ENCODE measurements at places on chromosomes 13 and 19.

DNA sequence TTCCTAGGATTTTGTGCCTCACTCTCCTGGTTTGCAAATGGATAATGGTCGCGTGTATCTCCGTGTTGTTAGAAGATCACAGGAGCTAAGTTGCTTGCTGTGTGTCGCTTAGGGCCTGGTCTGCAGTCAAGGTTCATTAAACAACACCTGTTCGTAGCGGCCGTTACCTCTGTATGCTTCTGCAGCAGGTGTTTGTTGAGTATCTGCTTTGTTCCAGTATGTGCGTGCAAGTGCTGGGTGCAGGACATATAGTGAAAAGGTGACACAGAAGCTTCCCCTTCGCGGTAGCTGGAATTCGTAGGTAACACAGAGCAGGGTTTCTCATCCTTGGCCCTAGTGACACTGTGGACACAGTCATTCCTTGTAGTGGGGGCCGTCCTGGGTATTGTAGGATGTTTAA, 5.4 kb downstream of the MED25 start:
- DNase-seq: no peak

- peak; percentile 100 for DNase-seq
Measured at GRCh38 chr19:7920519-7921301, 572 bp downstream of the SNAPC2 start.

- DNase-seq: peak; percentile 37
Measured at GRCh38 chr19:22595918-22596341, 38.2 kb upstream of the ZNF492 start.

DNA sequence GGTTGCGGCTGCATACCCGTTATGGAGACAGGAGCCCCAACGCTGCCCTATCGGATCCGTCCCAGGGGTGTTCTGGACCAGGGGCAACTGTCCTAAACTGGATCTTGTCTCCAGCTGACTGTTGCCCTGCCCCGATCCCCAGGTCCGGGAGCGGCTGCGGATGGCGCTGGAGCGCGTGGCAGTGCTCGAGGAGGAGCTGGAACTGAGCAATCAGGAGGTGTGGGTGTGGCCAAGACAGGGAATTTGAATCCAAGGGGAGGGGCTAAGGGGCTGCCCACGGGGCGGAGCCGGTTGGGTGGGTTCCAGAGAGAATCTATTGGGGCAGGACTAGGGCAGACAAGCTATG, 9.9 kb downstream of the PPFIA3 start:
- DNase-seq: no peak

DNA sequence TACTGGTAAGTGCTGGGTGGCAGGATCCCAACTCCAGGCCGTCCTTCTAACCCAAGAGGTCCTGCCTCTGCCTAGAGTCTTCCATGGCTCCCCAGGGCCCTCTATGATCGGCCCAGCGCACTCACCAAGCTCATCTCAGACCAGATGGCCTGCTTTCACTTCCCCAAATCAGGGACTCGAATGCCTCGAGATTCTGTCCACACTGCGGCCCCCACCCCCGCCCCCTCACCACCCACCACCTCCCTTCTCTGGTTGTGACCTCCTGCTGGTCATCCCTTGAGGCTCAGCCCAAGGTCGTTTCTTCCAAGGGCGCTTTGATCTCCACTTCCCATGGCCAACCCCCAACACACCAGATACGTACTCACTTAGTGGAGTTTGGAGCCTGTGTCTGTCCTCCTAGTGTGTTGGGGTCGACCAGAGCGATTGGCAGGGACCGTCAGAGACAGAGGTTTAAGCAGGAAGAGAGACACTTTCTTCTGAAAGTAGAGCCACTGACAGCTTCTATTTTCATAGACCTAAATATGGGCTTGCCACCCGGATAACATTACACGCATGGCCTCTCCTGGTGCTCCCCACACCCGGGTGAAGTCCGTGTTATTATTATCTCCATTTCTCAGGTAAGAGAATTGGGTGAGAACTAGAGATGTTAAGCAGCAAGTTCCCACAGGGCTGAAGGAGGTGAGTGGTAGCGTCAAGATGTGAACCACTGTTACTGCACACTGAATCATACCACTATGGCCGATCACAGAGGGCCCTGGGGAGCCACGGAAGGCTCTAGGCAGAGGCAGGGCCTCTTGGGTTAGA, at the start of gene FCER2:
Gene FCER2 (minus strand): TSS at position 478 of the 804 bp plus-strand sequence. CDS start 2,371 bp downstream, outside the sequence.
- no peak for DNase-seq

GRCh38 chr19:49057636-49058234, at the start of gene CGB7:
Gene CGB7, minus strand, starts transcription at chr19:49057749. Its CDS starts 2,374 bp downstream, at chr19:49055375.
- DNase-seq: peak; percentile 64

DNA sequence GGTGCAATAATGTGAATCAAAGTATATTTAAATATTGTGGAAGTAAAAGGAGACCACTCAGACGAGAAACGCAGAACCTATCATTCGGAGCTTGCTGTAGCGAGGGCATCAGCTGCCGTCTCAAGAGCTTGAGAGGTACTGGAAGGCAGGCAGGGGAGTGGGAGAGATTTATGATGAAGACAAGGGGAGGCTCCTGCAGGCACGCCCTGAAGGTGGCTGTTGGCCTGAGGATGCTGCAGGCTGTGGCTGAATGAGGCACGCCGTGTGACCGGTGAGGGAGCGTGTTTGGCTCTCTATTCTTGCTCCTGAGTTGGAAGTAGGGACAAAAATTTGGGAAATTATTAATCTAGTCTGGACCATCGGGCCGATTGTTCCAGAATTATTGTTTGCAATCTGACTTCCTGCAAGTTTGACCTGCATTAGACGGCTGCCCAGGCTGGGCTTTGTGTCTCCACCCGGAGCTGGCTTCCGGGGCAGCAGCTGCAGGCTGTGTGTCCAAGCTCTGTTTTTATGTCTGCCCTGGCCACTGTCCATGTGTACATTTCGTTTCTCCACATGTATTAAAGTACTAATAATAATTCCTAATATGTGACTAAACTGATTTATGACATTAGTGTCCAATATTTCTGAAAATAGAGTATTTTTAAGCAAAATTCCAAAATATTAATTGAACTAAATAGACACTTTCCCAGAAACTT, 91.1 kb upstream of the ANKRD10 start:
- no peak for DNase-seq

DNA sequence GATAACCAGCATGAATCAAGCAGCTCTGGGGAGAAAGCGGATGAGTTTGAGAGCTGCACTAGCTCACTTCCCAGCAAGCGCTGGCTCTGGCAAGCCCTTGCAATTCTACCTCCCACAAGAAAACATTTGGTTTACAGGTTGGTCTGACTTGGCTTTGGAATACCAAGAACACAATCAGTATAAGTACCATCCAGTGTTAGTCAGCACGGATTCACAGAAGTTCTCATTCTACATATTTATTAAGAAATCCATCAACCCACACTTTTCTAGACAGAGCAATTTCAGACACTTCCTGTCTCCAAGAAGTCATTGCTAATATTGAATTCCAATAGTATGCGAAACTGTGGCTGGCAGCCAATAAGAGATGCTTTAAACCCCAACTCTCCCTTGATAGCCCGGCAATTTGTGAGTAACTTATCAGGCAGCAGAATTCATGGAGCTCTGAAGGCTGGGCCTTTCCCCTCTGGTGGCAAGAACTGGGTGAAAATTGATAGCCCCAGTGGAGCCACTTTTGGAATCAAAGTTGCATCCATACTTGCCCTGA, 59.4 kb upstream of the WASF3 start:
- DNase-seq: no peak

DNA sequence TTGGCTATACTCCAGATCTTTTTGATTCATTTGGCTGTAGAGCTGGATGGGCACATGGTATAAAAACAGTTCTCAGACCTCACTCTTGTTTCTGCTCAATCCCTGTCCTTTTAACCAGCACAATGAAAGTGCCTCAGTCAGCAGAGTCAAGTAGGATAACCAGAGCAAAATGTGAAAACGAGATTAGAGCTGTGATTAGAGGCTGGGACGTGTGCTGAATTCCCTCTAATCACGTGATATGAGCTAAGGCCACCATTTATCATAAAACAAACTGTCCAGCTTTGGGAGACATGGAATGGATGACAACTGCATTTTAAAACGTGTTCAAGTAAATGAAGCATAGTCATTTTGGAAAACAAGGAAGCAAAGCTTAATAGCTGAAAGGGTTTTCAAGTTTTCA, 54.1 kb downstream of the GJA3 start:
- DNase-seq: no peak

DNA sequence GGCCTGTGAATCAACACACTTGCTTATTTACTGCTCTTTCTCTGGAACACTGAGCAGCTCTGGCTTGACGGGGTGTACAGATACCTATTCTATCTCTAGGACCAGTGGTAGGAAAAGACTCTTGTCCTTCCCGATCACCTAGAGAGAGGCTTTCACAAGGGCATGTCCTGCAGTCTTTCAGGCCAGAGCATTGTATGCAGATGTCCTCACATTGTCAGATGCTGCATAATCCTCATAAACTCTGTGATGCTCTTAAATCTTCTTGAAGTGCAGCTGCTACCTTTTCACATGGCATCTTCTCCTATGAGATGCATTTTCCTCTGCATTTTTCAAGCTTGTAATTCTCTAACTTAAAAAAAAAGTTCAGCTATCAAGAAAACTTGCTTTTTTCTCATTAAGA, 369.4 kb downstream of the OLFM4 start:
- no peak for DNase-seq

GRCh38 chr19:51090471-51090870, 7.8 kb upstream of the KLK14 start:
- DNase-seq: no peak

- DNase-seq: no peak
Measured at GRCh38 chr13:100566543-100566942, 22.0 kb downstream of the GGACT start.

GRCh38 chr19:29789007-29789406, 22.8 kb upstream of the CCNE1 start:
- DNase-seq: no peak

DNA sequence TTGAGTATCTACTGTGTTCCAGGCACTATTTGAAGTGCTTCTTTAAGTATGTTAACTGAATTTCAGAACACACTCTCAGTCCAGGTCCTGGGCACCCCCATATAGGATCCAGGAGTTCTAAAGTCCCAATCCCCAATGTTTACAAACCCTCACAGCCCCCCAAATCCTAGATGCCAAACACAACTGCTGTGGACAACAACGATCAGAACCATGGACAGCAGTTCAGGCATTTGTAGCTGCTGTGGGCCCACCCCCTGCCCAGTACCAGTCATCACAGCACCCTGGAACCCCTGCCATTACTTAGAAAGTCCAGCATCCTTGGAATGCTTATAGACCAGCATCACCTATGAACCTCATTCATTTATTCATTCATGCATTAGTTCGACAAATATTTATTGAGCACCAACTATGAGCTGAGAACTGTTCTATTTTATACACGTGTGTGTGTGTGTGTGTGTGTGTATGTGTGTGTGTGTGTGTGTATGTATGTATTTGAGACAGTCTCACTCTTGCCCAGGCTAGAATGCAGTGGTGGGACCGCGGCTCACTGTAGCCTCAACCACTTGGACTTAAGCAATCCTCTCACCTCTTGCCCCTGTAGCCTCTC, 19.3 kb upstream of the SDHAF1 start:
- DNase-seq: peak; percentile 47

DNA sequence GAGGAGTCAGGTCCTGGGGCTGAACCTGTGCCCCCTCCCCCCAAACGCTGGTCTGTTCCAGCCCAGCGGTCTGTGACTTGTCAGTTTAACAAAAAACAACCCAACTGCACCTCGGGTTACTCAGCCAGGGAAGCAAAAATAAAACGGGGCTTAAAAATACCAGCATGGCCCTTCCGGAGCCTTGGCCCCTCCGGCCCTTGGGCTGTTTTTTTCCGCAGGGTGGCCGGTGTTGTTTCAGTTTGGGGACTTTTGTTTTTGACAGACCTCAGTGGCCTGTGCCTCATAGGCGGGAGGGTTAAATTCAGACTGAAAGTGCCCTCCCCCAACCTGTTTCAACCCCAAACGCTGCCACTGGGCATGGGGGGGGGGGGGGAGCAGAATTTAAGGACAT, 4.0 kb downstream of the TCF3 start:
- DNase-seq: no peak

DNA sequence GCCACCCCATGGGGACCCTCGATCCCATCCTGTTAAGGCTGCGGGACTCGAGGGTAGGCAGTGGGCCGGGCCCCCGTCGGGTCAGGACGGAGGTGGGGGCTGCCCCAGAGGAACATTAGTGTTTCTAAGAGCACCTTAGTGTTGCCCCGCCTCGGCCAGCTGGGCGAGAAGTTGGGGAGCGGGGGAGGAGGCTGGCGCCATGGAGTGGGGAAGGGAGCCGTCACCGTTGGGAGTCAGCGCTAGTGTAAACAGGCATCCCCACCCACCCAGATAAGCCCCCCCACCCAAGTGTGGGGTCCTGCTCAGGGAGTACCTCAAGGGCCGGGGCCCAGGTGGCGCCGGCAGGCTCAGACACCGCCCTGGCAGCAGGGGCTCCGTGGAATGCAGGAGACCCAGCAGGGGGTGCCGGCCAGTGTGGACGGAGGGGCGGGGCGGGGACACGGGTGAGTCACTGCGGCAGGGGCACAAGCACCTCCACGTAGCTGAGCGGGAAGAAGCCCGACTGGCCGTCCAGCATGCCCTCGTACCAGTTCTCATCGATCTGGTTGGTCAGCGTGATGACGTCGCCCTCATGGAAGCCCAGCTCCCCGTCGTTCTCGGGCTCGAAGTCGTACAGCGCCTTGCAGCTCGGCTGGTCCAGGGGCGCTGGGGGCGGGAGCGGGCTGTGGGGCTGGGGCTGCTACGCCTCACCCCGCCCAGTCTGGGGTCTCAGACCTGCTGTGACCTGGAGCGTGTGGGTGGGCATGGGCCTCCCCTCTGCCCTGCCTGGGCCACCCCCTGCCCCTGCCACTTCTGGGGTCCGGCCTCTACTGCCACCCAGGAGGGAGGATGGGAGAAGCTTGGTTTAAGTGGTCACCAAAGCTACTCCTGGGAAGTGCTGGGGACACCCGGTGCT, 18.0 kb downstream of the MPND start:
- DNase-seq: no peak

- DNase-seq: no peak
Measured at GRCh38 chr13:40514802-40515201, 151.6 kb downstream of the FOXO1 start.

DNA sequence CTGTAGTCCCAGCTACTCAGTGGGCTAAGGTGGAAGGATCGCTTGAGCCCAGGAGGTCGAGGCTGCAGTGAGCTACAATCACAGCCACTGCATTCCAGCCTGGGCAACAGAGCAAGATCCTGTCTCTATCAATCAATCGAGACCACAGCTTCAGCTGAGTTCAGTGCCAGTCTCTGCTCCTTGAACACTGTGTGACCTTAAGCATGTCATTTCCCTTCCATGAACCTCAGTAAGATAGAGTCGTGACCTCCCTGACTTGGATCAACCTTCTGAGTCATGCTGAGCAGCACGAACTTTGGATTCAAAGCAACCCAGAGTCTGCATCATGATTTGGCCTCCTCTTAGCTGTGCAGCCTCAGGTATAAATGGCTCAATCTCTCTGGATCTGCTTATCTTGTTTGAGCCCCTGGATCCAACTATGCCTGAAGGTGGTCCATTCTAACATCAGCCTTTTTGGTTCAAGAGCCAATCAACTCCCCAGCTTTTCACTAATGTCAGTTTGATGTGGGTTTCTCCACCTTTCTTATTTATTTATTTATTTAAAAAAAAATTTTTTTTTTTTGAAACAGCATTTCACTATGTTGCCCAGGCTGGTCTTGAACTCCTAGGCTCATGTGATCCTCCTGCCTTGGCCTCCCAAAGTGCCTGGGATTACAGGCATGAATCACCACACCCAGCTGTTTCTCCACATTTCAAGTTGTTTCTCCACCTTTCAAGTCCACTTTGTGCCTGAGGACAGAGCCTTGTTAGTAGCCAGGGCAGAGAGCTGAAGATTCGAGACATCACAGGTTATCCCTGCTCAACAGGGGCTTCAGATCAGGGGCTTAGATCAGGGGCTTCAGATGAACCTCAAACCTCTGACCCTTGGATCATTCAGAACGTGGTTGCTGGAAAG, 26.4 kb downstream of the PTPRS start:
- DNase-seq: no peak

GRCh38 chr19:3433313-3433712, 47.0 kb downstream of the SMIM24 start:
- no peak for DNase-seq

Data from activated CD4-positive, alpha-beta T cell treated with anti-CD3 and anti-CD28 coated beads for 36 hours (primary cell).